ENCODE measurements at places on chromosomes 2 and 18.

- DNase-seq: no peak
Observed at GRCh38 chr2:920999-921398, 29.6 kb upstream of the SNTG2 start.

DNA sequence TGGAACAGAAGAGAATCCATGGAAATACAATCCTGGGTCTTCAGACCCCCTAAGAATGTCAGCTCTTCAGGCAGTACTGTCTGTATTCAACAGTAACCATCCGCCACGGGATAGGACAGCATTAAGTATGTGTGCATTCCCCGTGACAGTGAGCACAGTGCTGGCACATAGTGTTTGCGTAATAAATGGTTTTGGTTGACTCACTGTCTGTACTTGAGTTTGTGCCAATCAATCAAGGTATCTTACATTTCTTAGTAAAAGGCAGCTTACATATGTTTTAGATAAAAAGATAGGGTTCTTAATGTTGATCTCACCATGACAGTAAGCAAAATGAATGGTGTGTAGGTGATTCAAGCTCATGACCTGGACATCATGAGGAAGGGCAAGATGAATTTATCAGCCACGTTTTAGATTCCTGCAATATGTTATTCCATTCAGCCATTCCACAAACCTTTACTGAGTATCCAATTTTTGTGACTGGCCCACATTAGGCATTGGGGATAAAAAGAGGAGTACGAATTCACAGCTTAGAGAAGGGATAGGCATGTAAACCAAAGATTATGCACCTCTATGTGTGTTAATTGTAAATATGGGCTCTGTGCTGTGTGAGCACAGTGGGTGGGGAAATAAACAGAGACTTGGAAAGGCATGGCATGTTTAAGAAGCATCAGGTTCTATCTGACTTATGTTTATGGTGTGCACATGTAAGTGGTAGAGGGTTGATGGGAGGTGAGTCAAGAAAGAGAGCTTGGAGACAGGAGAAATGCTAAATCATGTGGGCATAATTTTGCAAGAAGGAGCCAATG, 258.8 kb downstream of the SLC8A1 start:
- no peak for DNase-seq

DNA sequence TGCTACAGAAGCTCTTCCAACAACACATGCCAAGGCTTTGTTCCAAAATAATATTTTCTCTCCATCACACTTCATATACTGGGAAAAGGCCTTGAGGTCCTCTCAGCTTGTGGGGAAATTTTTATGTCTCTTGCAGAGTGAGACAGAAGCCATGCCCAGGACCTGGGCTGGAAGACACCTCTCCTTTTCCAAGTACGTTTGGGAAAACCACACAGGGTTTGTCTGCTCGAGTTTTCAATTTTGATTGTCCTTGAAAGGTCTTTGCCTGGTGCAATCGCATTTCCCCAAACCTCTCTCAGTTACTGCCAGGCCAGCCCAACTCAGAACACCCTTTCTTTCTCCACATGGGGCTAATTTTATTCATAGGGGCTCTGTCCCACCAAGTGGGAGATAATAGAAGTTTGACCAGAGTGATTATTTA, 272.2 kb downstream of the OSR1 start:
- no peak for DNase-seq

DNA sequence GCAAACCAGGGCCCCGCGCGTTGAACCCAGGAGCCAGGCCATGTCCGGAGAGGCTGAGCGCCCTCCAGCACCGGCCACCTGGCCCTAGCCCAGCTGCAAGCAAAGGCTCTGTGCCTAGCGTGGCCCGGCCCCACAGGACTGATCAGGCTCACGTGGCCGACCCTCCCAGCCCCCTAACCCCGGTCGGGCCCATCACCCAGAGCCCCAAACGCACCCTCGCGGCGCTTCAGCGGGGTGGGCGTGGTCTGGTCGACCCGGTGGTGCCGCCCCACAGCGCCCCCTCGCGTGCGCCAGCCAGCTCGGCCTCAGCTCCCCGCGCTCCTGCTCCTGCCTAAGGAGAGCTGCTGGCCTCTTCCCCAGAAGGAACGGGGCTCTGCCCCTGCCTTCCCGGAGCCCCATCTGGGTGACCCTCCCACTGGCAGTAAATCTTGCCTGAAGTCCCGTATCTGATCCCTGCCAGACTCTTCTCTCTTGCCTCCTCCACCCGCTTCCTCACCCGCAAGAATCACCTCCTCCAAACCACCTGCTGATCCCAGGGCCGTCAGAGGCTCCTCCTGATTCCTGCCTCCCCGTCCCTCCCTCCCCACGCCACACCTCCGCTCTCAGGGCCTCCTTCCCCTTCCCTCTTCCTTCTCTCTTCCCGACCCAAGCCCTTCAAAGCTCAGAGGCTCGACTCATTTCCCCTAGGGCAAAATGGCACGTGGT, 12.3 kb upstream of the TEX51 start:
- peak; percentile 53 for DNase-seq

DNA sequence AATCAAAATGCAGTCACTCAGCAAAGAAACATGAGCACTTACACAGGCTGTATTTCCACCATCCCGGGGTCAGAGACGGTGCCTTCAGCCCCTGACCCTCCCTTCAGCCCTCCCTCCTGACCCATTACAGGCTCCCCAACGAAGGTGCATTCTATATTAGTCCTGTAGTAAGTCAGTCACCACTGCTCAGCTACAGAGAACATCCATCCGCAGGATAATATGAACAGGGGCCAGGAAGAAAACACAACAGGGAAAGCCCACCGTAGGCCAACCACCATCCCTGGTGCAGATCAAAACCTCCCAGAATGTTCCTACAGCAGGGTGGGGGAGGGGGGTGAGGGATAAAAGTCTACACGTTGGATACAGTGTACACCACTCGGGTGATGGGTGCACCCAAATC, 15.1 kb downstream of the PXDN start:
- DNase-seq: no peak

GRCh38 chr2:208266553-208266893, 468 bp downstream of the PIKFYVE start:
- no peak for DNase-seq

DNA sequence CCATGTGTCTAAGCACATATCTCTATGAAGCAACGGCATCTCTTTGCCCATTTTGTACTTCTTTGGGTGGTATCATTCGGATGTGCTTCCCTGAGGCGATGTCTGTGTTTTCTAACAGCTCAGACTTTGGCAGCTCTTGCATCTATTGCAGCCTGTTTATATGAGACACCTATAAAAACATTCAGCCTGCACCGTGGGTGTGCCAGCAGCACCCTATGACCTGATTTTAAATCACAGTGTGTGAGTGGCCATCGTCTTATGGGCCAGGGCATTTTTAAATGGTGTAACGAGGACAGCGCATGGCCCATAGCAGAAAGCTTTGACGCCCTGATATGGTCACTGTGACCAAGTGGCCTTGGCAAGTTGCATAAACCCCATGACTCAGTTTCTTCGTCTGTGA, 12.9 kb downstream of the NPAS2 start:
- DNase-seq: no peak

- peak; percentile 17 for DNase-seq
Observed at GRCh38 chr2:208134928-208135586, 5.4 kb upstream of the CRYGC start.

DNA sequence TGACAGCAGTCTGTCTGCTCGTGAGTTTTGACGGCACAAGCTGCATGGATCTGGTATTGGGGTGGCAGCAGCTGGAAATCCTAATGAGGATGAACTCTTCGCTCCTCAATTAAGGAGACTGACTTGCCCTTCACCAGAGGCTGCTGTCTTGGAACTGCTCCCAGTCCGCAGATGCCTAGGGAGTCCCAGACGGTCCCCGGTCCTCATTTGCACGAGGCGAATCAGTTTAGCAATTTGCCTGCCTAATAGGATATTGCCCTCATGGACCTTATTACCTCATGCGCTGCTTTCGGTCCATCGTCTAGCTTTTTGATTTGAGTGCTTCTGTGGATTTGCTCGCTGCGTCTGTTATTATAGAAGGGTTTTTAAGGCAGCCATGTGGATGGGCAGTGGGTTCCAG, 40.6 kb downstream of the ASAP2 start:
- DNase-seq: no peak

DNA sequence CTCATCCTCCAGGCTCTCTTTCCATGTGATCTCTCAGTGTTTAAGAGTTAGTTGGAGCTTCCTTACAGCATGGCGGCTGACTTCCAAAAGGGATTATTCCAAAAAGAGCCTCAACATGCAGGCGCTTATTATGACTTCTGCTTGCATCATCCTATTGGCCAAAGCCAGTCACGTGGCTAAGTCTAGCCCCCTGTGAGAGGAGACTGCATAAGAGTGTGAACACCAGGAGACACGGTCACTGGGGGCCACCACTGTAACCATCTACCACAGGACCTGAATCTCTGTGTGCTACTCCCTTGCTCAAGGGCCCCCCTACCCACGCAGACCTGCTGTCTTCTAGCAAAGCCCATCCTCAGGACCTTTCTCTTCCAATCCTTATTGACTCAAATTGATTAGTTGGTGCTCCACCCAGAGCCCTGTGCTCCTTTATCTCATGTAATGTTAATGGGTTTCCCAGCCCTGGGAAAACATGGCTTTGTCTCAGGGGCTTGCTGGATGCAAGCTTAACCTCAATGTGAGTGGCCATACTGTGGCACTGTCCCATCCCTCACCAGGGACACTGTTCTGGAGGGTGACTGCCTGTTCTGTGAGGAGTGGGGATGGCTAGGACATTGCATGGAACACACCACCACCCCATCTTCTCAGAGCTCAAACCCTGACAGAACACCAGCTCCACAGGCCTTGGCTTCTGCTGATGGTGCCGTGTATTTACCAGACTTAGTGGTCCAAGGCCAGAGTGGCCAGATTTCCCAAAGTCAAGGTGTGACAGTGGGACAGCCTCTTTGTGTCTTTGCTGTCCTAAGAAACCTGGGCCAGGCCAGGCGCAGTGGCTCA, 4.2 kb downstream of the IL1RN start:
- no peak for DNase-seq

- no peak for DNase-seq
Observed at GRCh38 chr2:140744379-140744778, 1386.4 kb downstream of the LRP1B start.

GRCh38 chr18:58303363-58303762, 259.3 kb downstream of the NEDD4L start:
- DNase-seq: peak; percentile 18

- DNase-seq: no peak
Observed at GRCh38 chr2:121804997-121805765, 49.7 kb downstream of the TSN start.

- DNase-seq: no peak
Observed at GRCh38 chr2:127094509-127095366, 12.2 kb downstream of the BIN1 start.

GRCh38 chr2:58959996-58960395, 718.9 kb upstream of the FANCL start:
- no peak for DNase-seq

GRCh38 chr2:20676353-20677215, 9.6 kb downstream of the GDF7 start:
- no peak for DNase-seq

GRCh38 chr2:158575051-158575635, 118.4 kb downstream of the PKP4 start:
- no peak for DNase-seq

DNA sequence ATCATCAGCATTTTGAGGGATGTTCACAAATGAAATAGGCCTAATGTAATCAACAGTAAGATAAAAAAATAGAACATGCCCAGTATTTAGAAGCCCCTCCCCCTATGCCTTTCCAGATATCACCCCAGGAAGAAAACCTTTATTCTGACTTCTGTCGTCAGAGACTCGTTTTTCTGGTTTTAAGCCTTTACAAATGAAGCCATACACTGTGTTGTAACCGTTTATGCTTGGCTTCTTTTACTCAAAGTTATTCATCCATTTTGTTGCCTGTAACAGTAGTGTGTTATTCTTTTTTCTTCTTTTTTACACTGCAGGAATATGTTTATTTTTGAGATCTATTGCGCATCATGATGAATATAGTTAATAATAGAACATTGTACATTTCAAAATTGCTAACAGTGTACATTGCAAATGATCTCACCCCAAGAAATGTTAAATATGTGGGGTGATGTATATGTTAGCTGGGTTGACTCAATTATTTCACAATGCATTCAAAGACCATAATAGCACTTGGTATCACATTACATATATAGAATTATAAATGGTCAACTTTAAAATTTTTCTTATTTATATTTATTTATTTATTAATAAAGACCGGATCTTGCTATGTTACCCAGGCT, 28.1 kb upstream of the PNPT1 start:
- DNase-seq: no peak

GRCh38 chr2:215994911-215995310, 18.4 kb downstream of the MREG start:
- no peak for DNase-seq

DNA sequence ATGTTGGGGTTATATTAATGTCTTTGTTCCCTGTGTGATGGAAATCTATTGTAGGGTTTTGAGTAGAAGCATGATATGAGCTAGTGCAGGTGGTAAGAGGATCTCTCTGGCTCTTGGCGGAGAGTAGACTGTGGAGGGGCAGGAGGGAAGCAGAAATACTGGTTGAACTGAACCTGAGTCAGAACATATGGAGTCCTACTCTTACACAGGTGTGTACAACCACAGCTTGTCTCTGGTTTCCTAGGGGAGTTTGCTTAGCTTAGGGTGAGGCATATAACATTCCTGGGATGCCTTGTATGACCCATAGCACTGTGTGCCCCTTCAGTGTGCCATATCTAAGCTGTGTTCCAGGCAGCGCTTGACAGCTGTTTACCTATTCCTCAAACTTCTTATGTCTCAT, 97.3 kb upstream of the GCFC2 start:
- no peak for DNase-seq

- DNase-seq: no peak
Observed at GRCh38 chr2:152846697-152847470, 128.5 kb downstream of the ARL6IP6 start.

- peak; percentile 1 for DNase-seq
Observed at GRCh38 chr2:45345331-45346234, 265.5 kb downstream of the SRBD1 start.

DNA sequence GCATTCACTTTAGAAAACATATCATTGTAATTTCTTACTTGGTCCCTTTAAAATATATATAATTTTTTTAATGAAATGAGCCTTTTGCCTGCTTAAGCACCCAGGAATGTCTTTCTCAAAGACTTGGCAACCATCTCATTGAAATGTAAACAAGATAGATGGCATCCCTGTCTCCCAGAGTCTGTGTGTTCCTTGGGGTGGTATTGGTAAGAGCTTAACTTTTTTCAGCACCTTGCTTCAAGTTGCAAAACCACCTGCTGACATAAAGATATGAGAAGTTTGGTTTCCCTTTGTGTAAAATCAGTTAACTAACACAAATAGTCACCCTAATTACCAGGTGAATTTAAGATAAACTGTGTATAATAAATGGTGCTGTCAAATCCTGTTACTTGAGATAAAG, 266.9 kb downstream of the DSC3 start:
- DNase-seq: no peak

GRCh38 chr2:169507698-169508097, 1.8 kb upstream of the KLHL41 start:
- DNase-seq: no peak

GRCh38 chr2:42071791-42072190, 24.0 kb downstream of the PKDCC start:
- DNase-seq: no peak

DNA sequence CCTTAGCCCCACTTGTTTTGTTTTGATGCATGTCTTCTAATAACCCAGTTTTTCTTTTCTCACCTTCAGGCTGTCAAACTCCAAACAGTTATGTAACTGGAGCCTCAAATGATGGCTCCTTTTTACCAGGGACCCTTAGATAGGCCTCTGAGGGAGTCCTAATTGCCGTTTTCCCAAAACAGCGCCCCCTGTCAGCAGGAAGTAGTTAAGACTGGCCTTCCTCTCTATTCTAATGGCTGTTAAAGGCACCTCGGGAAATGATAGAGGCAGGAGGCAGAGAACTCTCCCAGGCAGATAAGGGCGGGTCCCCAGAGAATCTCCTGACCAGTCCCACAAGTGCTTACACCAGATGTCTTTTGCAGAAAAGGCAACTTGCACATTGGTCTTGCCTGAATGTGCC, 123.2 kb downstream of the KCNS3 start:
- DNase-seq: no peak
